Activated naive CD8-positive, alpha-beta T cell treated with anti-CD3 and anti-CD28 coated beads, Interleukin-2, amount 10 ng/mL, durations not matched to agents 7 days and 5 days (primary cell): ENCODE measurements at places on chromosomes 6 and 20.

DNA sequence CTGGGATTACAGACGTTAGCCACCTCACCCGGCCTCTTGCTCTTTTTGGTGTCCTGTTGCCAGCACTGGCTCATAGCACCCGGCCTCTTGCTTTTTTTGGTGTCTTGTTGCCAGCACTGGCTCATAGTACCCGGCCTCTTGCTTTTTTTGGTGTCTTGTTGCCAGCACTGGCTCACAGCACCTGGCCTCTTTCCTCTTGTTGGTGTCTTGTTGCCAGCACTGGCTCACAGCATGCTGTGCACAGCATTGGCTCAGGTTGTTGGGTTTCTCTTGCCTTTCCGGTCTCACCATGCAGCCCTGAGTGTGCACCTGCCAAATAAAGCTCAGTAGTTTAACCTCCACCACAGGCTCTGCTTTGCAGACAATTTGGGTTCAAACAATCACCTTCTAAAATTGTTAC lies 208.2 kb downstream of the THBS2 start:
- no peaks in the 10 kb centered on the region for H3K27me3 ChIP-seq
- no peak overlapping the region for H3K4me3 ChIP-seq
- no peaks in the 10 kb centered on the region for H3K36me3 ChIP-seq
- no peak overlapping the region for H3K27ac ChIP-seq
- DNase-seq = no peak
- no peaks in the 10 kb centered on the region for H3K4me1 ChIP-seq

- no peaks in the 10 kb centered on the region for H3K4me1 ChIP-seq
- no peaks in the 10 kb centered on the region for H3K36me3 ChIP-seq
- no peak for DNase-seq
Measured at GRCh38 chr6:46581459-46582177, 71.0 kb downstream of the CYP39A1 start.

DNA sequence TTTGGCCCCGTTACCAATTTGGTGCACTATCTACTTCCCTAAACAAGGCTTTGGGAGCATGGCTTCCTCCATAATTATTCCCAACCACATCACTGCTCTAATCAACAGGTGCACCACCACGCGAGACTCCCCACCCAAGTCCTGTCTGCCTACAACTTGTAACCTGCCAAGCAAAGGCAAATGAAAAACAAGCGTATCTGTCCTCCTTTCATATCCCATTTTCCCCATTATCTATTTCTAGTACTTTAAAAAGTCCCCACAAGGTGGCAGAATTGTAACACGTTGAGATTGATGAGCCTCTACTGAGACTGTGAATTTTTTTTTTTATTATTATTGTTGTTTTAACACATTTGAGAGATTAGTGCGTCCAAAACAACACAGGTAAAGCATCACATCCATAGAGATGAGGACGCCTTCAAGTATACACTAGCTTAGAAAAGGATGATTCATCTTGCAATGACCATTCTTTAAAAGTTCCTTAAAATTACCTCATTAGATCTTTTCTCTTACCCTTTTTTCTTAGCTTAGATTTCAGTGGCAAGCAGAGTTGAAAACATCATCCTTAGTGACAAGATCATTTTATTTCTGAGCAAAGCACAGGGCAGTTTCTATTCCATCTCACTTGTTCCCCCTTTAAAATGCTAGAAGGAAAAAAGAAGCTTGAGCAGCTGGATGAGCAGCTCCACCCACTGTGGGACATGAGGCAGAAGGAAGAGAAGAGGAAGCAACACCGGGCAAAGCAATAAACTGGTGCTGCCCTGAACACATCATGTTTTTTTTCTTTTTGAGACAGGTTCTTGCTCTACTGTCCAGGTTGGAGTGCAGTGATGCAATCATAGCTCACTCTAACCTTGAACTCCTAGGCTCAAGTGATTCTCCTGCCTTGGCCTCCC lies 210.8 kb downstream of the ARHGAP18 start:
- no peak for DNase-seq
- peak overlapping the region; percentile 51 for H3K27ac ChIP-seq
- no peaks in the 10 kb centered on the region for H3K36me3 ChIP-seq
- H3K27me3 ChIP-seq = no peaks in the 10 kb centered on the region
- peak overlapping the region; percentile 53 for H3K4me3 ChIP-seq
- H3K4me1 ChIP-seq = peaks cover 20% of the 10 kb centered on the region

DNA sequence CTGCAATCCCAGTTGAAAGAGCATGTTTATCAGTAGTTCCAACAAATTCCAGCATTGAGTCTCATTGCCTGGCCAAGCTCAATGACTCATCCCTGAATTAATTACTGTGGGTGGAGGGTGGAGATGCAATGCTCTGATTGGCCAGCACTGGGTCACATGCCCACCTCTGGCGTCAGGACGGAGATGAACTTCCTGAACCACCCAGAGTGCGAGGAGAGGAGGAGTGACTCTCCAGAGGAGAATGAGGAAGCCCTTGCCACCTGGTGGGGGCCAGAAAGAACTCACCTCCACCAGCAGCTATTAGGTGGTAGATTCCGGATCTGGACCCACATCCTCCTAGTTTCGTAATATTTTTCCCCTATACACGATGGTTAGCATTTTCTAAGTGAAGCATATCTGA lies 283.9 kb downstream of the TBC1D7 start:
- no peak overlapping the region for H3K4me3 ChIP-seq
- H3K36me3 ChIP-seq = no peaks in the 10 kb centered on the region

- no peak overlapping the region for H3K4me3 ChIP-seq
- no peak for DNase-seq
- H3K27me3 ChIP-seq = peaks cover 2% of the 10 kb centered on the region
Measured at GRCh38 chr20:4041748-4042411, 26.5 kb upstream of the RNF24 start.

GRCh38 chr6:71262914-71263313 lies 25.7 kb upstream of the OGFRL1 start:
- peaks cover 15% of the 10 kb centered on the region for H3K27me3 ChIP-seq
- H3K36me3 ChIP-seq = no peaks in the 10 kb centered on the region
- no peak overlapping the region for H3K27ac ChIP-seq
- H3K4me3 ChIP-seq = no peak overlapping the region

DNA sequence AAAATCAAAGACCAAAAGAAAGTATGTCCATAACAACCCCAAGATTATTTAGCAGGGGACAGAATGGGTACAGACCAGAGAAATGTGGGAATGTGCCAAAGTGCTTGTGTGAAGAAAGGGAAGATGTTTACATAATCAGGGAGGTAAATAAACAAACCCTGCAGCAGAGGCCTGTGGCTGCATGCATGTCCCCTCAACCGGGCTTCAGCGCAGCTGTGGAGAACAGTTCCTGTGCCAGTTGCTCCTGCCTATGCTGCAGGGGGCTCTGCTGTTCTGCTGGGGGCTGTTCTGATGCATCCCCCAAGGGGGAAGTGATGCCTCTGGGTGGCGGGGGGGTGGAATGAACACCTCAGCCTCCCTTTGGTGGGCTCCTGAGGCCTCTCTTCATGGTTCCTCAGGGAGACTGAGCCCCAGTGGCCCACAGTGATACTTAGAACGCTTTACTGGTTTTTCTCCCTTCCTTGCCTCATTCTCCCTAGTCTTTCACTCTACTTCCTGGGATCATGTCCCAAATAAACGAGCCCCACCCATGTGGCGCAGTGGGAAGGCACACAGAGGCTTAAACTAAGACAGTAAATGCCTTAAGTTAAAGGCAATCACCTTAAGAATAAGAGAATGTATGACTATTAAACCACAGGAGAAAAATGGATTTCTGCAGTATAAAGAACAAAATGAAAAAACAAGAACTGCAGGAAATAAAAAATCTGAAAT lies 23.0 kb downstream of the RAB23 start:
- H3K4me1 ChIP-seq = no peaks in the 10 kb centered on the region
- peaks cover 5% of the 10 kb centered on the region for H3K36me3 ChIP-seq
- peaks cover 3% of the 10 kb centered on the region for H3K27me3 ChIP-seq
- H3K27ac ChIP-seq = no peak overlapping the region
- no peak for DNase-seq

- DNase-seq = no peak
- H3K27me3 ChIP-seq = no peaks in the 10 kb centered on the region
- H3K4me3 ChIP-seq = no peak overlapping the region
- H3K4me1 ChIP-seq = peaks cover 4% of the 10 kb centered on the region
- H3K27ac ChIP-seq = no peak overlapping the region
Measured at GRCh38 chr6:320351-321157, 28.3 kb downstream of the DUSP22 start.

GRCh38 chr20:63148696-63149095 lies 67.2 kb downstream of the YTHDF1 start:
- DNase-seq = no peak
- H3K4me1 ChIP-seq = no peaks in the 10 kb centered on the region
- no peak overlapping the region for H3K27ac ChIP-seq
- H3K4me3 ChIP-seq = no peak overlapping the region
- H3K27me3 ChIP-seq = peaks cover 23% of the 10 kb centered on the region
- no peaks in the 10 kb centered on the region for H3K36me3 ChIP-seq

- no peak for DNase-seq
- no peaks in the 10 kb centered on the region for H3K27me3 ChIP-seq
- H3K4me3 ChIP-seq = peak overlapping the region; percentile 98
- peak overlapping the region; percentile 99 for H3K27ac ChIP-seq
Measured at GRCh38 chr6:75603106-75603420, 1.4 kb downstream of the SENP6 start.
